ENCODE measurements at places on chromosomes 5 and 9.
A peak's percentile ranks its signal among the peaks of the same experiment; 100 is the strongest.

DNA sequence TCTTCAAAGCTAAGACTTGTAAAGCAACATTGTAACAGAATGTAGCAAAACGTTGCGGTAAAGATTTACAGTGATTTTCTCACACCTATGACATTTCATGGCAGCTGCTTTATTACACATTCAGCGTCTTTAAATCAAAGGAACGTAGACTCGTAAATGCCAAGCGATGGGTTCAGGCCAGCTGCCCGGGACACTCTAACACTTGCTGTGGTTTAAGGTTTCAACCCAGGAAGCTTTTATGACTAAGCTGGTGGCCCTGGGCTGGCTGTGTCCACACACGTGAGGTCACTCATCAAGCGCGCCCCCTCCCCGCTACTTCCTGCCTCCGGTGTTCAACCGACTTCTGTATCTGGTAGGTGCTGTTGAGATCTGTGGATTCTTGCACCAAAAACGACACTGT is 2.5 kb downstream of the SLC6A18 start:
- DNase-seq: peak; percentile 68

DNA sequence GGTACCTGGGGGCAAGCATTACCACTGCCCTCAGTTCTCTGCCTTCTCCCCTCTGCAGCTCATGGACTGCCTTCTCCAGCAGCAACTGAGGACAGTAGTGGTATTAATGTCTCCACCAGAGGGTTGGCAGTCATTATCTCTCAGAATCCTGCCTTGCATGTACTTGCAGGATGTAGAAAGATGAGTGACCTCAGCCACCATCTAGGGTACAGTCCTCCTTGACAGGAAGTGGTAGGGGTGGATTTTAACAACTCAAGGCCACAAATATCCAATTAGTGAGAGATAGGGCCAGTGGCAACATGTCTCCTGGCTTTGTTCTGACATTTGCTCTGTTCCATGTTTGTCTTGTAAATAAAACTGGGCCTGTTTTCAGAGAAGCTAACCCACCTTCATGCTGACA is 47.2 kb downstream of the F2R start:
- no peak for DNase-seq

- DNase-seq: no peak
Observed at GRCh38 chr5:171322527-171322926, 13.5 kb downstream of the TLX3 start.

- peak; percentile 41 for DNase-seq
Observed at GRCh38 chr5:98927242-98927988, 1.4 kb downstream of the CHD1 start.

DNA sequence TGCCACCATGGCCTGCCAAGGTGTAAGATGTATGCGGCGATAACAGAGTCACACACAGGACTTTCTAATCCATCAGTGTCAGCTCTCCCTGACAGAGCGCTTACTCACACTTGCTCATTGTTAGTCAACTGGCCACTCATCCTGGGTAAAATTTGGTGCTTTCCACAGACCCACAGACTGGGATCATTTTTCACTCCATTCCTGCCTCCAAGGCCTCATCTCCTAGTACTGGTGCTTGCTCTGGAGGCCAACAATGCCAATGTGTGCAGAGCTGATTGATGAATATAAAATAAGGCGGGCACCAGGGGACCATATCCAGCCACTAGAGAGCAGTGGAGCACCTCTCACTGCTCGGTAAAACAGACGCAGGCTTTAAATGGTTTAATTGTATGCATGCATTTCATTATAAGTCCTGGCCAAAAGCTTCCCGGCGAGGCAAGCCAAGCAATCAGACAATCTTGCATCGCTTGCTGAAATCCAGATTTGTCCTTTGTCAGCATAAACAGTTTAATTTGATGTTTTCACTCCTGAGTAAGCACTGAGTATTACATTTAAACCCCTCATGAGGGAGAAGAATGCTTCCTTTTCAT is 22.3 kb downstream of the PSMB7 start:
- DNase-seq: peak; percentile 53

GRCh38 chr9:37968228-37968701 is 64.3 kb upstream of the SLC25A51 start:
- DNase-seq: no peak

DNA sequence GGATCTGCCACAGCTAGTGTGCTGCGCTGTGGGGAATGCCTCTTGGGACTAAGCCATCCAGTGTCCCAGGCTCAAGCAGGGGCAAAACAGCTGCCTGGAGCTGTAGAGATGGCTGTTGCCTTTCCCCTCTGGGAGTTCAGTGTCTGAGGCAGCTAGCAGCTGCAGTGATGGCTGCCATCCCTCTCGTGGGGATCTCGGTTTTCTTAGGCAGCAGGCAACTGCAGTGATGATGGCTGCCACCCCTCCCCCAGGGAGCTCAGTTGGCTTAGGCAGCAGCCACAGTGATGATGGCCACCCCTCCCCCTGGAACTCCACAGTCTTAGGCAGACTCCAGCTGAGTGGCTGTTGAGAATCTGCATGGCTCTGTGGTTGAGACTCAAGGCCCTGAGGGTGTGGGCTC is 1389.2 kb upstream of the NUDT12 start:
- no peak for DNase-seq

DNA sequence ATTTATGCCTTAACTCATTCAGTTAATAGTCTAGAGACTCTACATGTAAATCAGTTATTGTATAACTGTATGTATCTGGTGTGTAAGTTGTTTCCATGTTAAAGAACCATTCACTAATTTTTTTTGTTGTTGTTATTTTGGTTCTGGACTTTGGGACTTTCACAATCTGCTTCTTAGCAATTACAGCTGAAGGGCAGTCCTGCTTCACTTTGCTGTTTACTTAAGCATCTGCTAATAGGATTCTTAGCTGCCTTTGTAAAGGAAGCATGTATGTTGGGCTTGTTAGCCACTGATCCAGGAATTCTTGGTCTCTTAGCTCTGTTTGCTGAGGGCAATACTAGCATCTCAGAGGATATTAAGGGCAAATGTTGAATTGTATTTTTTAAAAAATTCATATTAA is 97.0 kb downstream of the FOCAD start:
- no peak for DNase-seq

- DNase-seq: no peak
Observed at GRCh38 chr5:169880012-169880663, 100.2 kb downstream of the INSYN2B start.

DNA sequence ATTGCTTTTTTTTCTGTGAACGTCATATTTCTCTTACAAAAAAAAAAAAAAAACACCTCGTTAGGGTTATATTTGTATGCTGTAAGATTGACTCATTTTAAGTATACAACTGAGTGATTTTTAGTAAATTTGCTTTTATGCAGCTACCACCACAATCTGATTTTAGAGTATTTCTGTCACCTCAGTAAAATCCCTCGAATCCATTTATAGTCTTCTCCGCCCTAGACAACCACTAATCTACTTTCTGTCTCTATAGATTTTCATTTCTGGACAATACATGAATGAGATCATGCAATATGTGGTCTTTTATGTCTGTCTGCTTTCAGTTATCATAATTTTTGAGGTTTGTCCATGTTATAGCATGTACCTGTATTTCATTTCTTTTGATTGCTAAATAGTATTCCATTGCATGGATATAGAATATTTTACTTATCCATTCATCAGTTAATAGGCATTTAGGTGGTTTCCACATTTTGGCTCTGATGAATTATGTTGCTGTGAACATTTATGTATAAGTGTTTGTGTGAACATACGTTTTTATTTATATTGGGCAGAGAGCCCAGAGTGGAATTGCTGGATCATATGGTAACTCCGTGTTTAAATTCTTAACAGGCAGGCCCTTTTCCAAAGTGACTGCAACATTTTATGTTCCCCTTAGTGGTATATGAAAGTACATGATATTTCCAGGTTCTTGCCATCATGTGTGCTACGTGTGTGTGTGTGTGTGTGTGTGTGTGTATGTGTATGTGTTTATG is 171.4 kb downstream of the SGCD start:
- DNase-seq: no peak

DNA sequence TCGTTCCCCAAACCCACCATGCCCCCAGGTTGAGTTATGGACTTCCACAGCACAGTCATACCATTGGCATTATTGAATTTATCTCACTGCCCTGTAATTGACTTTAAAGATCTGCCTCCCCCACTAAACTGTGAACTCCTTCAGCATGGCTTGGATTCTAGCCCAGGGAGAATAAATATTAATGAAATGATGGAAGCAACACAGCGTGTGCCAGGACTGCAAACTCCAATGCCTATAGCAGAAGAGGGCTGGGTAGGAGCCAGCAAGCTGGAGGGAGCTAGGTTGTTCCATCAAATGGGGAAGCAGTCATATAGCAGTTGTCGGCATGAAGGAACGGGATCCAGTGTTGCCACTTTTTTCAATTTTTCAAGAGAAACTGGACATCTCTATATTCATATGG is 69.0 kb upstream of the MSX2 start:
- no peak for DNase-seq

DNA sequence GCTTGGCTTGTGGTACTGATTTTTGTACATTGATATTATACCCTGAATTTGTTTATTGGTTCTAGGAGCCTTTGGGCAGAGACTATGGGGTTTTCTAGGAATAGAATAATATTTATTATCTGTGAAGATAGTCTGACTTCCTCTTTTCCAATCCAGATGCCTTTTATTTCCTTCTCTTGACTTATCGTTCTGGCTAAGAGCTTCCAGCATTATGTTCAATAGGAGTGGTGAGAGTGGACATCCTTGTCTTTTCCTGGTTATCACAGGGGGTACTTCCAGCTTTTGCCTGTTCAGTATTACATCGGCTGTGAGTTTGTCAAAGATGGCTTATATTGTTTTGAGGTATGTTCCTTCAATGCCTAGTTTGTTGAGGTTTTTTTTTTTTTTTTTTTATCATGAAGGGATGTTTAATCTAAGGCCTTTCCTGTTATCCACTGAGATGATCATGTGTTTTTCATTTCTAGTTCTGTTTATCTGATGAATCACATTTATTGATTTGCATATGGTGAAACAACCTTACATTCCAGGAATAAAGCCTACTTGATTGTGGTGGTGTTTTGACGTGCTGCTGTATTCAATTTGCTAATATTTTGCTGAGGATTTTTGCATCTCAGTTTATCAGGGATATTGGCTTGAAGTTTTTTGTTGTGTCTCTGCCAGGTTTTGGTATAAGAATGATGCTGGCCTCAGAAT is 77.5 kb downstream of the CERT1 start:
- no peak for DNase-seq

GRCh38 chr5:157828105-157828943 is 30.6 kb downstream of the CLINT1 start:
- DNase-seq: no peak

DNA sequence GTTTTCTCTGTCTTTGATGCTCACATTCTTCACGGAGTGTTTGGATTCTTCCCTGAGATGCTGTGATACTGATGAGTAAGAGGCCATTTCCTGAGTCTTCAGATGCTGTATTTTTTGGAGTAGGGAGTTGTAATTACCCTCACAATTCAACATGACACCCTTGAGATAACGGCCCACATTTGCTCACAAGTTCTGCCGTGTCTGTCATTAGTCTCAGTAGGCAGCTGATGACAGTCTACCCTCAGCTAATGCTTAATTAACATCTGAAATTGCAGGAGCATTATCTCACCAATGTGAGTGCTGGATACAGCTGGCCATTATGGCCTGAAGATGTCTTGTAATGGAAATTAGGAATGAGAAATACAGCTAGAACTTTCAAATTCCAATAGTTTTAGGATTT is 307.1 kb upstream of the ADCY2 start:
- DNase-seq: no peak

GRCh38 chr5:139687656-139688055 is 39.5 kb downstream of the CXXC5 start:
- no peak for DNase-seq

- no peak for DNase-seq
Observed at GRCh38 chr5:14216902-14217301, 73.8 kb downstream of the TRIO start.

DNA sequence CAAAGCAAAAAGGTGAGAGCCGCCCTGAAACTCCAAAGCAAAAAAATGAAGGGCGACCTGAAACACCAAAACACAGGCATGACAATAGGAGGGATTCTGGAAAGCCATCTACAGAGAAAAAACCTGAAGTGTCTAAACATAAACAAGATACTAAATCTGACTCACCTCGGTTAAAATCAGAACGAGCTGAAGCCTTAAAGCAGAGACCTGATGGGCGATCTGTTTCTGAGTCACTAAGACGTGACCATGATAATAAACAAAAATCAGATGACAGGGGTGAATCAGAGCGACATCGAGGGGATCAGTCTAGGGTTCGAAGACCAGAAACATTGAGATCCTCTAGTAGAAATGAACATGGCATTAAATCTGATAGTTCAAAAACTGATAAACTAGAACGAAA is 108.8 kb downstream of the NIPBL start:
- no peak for DNase-seq

GRCh38 chr5:10626473-10627013 is 62.7 kb downstream of the ANKRD33B start:
- no peak for DNase-seq

DNA sequence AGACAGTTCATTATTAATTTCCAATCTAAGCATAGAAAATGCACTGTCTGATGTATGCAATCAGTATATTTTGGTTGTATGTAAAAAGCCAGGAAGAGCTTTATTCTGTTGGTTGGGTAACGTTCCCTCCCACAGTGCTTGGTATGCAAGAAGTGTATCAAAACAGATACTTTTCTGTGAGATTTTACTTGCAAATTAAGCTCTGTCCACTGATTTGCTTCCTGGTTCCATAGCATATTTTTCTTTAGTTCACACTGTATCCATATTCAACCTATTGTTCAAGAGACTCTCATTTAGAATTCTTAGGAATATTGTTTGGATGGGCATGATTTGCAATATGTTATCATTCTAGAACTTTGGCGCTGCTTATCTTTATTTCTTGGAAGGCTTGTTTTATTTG is 47.4 kb downstream of the RNF180 start:
- no peak for DNase-seq

DNA sequence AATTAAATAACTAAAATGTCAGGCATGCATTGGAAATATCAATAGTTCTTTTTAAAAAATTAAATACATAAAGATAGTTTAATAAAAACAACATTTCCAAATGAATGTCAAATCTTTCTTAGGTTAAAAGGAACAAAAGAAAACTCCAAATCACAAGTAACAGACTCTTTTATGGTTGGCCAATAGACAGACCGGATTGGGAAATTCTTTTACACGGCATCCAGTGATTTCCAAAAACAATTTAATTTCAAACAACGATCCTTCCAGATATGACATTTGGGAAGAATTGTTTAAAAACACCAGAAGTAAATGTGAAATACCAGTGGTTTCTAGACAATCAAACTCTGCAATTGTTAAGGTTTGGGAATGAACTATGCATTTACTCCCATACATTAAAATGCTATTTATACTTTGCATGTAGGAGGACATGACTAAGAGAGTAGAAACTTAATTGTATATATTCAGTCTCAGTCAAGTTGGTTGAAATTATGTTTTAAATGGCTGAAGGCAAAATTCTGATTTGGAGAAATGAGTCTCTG is 32.8 kb downstream of the ZNF474 start:
- no peak for DNase-seq

GRCh38 chr5:142399891-142400290 is 75.1 kb upstream of the SPRY4 start:
- no peak for DNase-seq

DNA sequence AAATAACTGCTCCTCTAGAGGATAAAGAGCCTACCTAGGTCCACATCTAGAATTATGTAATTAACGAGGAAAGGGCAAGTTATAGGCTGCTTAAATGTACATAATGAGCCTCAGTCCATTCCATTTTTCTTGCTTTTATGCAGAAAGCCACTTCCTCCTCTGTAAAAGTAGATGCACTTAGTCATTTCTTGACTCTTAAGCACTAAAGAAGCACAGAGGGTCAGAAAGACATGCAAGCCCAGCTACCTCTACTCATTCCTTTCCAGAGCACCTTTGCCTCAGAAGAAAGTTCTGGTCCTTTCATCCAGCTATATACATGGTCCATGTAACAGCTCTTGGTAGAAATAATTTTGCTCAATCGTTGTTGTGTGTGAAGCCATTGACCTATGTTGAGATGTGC is 308.0 kb upstream of the NREP start:
- DNase-seq: no peak
